Neural crest cell (in vitro differentiated cells): ENCODE measurements at places on chromosomes 2 and 18. TPM values are rescaled to one million over a fixed set of nuclear protein-coding genes. Genes with fewer than 3 reads are reported as not detected.

- no peak for DNase-seq
Measured at GRCh38 chr2:226124548-226125011, 675.0 kb downstream of the IRS1 start.

- no peak for DNase-seq
Measured at GRCh38 chr18:65587491-65587890, 163.3 kb upstream of the CDH7 start.

DNA sequence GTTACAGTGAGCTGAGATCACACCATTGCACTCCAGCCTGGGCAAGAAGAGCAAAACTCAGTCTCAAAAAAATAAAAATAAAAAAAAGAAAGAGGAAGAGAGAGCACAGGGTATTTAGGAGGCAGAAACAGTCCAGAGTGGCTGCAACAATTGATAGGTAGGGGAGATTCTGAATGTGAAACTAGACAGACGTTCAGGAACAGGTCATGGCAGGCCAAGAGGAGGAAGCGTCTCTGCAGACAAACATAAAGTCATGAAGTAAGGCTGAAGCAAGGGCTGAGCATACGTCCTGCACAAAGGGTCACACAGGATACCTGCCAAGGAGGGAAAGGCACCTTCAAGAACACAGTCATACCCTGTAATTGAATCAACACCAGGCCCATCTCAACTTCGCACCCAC is 64.1 kb upstream of the ZNF532 start:
- no peak for DNase-seq

PARD6G gene
- 28.0 and 28.3 TPM in 2 replicates for total RNA-seq

DNA sequence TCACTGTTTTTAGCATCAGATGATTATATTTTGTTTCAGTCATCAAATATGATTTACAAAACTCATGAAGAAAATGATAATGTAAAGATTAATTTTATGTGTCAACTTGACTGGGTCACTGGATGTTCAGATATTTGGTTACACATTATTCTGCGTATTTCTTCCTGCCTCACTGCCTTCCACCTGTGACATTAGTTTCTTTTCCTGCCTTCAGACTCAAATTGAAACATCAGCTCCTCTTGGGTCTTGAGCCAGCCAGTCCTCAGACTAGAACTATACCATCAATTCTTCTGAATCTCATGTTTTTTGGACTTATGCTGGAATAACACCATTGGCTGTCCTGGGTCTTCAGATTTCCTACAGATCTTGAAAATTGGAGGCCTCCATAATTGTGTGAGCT is 96.7 kb downstream of the ZNF385B start:
- DNase-seq = no peak

NPHP1 gene
- 7.3 and 8.5 TPM in 2 replicates for total RNA-seq

DNA sequence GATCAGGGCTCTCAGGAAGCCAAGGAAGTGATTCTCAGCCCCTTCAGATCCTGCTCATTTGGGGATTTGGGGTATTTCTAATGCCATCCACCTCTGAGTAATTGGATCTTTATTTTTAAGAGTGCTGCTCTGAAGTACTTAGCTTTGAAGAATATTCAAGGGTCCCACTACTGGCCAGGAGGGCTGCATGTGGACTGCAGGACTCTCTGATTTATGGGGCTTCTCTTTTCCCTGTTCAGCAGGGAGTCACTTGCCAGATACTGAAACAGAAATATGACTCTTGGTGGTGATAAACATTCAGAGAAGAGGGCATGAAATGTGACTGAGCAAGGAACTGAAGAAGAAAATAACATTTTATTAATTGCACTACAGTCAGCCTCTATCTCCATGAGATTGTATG is 138.5 kb downstream of the MTX2 start:
- no peak for DNase-seq

- no peak for DNase-seq
Measured at GRCh38 chr2:24768601-24769000, 24.6 kb downstream of the PTRHD1 start.

- peak; percentile 92 for DNase-seq
Measured at GRCh38 chr2:42859006-42859552, 66.7 kb upstream of the HAAO start.

TLX2 gene
- not detected in 2 replicates for total RNA-seq

DNA sequence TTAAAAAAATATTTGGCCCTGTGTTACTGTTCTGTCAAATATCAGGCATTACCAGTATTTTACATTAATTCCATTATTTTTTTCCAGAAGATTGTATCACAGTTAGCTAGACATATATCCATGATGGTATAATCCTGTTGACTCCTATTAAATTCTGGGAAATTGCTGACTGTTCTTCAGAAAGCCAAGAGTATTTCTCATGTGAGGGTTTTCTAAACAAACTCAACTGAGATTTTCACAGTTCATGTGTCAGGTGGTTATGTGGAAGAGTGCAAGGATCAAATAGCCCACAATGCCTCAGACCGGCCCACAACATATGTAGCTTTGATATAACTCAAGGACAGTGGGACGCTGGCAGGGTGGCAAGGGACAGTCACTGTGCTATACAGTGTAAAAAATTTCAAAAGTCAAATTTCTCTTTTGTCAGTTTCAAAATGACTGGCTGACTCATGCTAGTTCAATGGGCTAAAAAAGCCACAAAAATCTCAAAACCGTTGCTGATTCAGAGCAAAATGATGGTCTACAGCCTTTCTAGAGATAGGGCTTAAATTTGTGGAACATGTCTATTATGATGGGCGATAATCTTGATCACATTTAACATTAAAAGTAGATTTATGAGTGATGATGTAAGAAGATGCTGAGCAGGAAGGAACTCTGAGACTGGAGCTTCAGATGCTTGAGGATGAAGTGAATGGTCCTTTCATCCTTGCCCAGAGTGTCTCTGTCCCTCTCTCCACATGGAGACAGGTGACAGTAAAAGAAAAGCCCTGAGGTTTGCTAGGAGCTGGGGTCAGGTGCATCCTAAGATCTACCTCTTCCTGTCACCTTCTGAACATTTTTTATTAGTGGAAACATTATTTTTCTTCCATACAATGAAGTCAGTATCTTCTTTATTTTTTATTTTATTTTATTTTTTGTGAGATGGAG is 175.8 kb upstream of the PIEZO2 start:
- DNase-seq = no peak

VIT gene
- total RNA-seq = not detected in 2 replicates

DNA sequence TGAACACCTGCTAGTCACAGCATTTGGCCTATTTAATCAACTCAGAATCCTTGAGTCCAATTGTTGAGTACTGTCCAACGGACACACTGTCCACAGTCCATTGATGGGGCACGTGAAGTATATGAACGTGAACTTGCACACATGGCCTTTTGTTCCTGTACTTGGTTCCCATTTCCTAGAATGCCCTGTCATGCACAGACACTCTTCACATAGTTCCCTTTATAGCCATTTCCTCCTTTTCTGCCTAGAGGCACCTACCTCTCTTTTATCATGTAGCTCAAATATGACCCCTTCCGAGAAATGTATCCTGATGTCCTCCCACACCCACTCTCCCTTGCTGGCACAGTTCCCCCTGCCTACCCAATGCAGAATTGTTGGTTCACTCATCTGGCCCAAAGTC is 8.7 kb upstream of the CRYGA start:
- DNase-seq = no peak

GRCh38 chr18:37335409-37335736 is 230.2 kb downstream of the CELF4 start:
- DNase-seq = peak; percentile 6

UNC80 gene
- 2.5 and 2.8 TPM in 2 replicates for total RNA-seq

DTNB gene
- total RNA-seq = 28.9 and 29.5 TPM in 2 replicates

GRCh38 chr2:231393149-231394131 is 2.1 kb upstream of the B3GNT7 start:
- no peak for DNase-seq

- DNase-seq = no peak
Measured at GRCh38 chr2:54634021-54634420, 89.4 kb upstream of the EML6 start.

DNA sequence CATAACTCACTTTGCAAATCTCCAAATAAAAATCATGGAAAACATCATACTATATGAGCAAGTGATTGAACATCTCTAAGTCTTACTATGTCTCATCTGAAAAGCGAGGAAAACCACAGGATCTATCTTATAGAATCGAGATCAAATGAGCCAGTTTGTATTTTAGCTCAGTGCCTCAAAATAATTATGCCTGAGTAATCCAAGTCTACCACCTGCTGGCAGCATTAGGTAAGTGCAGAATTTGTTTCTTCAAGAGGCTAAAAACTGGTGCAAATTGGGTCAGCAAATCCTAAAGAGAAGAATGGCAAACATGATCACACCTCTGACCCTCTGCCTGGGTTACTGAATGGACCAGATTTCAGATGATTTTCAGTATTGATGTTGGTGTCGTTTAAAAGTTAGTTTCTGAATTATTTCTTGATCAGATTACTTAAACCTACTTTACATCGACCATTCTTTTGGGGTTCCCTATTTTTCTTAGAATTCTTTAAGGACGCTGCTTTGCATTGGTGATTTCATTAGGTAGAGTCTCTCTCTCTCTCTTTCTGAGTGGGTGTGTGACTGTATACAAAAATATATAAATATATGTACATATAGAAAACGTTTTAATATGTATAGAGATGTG is 12.7 kb upstream of the FHOD3 start:
- peak; percentile 45 for DNase-seq

DNA sequence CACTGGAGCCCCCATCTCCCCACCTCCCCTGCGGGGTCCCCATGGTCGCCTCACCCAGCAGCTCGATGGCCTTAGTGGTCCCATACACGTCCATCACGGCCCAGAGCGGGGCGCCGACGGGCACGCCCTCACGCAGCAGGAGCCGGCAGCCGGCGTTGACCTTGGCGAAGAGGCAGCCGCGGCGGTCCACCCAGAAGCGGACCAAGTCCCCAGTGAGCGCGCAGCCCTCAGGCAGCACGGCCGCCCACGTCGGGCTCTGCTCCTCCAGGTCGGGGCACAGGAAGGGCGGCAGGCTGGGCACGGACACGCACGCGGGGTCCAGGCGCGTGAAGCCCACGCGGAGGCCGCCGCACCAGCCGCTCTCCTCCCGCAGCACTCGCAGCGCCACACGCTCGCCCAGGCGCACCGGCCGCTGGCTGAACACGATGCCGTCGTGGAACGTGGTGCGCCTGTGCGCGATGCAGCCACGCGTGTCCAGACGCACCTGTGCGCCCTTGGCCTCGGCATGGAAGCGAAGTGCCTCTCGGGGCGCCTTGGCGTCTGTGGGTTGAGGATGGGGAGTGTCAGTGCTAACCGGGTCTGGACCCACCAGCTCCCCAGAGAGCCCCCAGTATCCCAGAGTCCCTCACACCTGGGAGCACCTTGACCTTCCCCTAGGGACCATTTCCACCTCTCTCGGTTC is 4.6 kb downstream of the NEURL3 start:
- DNase-seq = no peak

MARCHF4 gene
- 0.86 and 1.2 TPM in 2 replicates for total RNA-seq

ICOS gene
- not detected in 2 replicates for total RNA-seq

DNA sequence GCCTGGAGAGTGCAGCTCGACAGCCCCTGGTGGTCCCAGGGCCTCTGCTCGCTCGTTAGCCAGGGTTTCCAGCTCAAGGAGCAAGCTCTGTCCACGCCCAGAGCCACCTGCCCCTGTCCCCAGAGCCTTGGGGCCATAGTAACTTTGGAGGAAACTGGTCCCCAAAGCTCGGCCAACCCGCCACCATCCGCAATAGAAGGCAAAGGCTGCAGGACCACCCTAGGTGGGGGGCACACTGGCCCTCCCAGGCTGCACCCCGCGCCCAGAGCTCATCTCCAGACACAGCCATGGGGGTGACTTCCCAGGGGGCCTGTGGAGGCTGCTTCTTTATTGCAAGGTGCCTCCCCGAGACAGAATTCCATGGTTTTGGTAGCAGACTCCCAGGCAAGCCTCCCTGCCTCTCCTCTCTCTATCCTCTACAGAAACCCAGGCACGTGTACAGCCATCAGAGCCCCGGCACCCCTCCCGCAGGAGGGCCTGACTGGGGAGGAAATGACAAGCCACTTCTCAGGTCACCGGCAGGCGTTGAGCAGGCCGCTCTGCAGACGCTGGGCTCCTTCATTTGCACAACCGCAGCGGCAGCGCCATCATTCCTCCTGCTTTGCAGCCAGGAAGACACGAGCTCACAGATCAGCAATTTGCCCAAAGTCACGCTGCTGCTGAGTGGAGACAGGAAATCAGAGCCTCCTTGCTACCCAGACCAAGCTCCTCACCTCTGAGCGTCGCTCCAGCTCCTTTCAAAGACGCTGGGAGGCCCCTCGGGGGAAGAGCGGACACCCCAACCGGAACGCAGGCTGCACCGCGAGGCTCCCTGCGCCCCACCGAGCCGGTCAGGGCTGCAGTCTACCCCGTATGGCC is 80.2 kb downstream of the NDUFA10 start:
- DNase-seq = no peak

DNA sequence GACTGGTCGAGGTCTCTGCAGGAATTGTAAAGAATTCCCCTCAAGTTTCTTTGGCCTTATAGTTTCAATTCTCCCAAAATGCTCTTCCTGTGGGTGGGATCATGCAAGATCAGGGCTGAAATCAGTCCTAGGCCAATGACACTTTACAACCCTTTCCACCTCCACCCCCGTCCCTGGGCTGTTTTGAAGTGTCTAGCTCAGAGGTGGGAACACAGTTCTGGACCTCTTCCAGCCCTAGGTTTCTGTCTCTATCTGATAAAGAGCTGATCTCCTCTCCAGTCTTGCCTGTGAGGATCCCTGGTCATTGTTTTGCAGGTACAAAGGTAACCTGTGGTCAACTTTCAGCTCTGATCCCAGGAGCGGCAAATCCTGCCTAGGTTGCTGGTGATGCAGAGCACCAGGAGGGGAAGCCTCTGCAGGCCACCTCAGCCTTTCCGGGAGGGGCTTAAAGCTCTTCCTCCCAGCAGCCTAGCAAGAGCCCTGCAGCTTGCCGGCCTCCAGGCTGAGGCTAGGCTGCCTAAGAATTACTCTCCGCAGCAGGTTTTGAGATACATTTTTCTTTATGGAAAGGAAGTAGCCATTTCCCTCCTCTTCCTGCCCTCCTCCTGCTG is 69.8 kb upstream of the WIPF1 start:
- no peak for DNase-seq
